Mesothelial cell of epicardium (in vitro differentiated cells): ENCODE measurements at places on chromosomes 6 and 20.

GRCh38 chr6:36725581-36725980, 28.0 kb downstream of the RAB44 start:
- DNase-seq: no peak

DNA sequence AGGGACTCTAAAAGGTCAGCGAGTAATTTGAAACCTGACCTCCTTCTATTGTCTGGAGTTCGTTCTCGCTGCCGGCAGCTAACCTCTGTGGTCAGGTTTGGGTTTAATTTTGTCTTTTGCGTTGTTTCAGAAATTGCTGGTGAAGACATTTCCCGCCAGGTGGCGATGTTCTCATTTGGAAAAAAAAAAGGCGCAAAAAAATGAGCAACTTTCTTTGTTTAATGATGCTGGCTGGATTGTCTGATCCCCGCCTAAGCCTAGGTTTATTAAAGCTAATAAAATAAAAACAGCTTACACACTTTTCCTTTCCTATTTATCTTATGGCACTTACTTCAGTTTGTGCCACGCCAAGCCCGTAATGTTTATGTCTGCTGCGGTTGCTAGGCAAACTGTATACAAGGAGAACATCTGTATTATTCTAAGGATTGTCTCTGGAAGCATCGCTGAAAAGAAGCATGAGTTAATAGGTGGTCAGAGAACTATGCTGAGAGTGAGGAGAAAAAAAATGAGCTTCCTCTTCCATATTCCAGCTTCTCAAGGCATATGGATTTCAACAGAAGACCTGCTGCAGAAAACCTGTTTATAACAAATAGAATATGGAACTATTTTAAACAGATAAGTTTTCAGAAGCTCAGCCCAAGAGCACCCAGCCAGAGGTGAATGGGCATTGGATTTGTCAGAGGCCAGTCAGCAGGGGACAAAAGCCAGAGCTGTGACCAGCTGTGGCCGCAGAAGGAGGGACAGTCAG, 205.7 kb downstream of the DOK5 start:
- DNase-seq: peak; percentile 62

GRCh38 chr20:58978351-58979190, 2.5 kb upstream of the NELFCD start:
- DNase-seq: no peak

DNA sequence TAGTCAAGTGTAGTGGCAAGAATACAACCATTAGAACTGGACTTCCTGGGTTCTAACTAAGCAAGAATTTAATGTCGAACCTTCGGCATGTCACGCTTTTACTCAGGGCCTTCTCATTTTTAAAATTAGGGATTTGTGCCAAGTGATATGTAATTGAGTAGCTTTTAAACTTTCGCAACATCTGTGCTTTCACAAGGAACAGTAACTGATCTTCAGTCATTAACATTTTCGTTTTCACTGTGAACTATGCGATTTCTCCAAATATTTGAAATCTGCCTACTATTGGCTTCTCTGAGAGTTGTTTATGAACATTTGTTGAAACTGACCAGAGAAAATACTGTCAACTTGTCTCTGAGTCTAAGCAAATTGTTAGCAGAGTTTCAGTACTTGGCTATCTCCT, 27.6 kb downstream of the GRM1 start:
- DNase-seq: no peak

DNA sequence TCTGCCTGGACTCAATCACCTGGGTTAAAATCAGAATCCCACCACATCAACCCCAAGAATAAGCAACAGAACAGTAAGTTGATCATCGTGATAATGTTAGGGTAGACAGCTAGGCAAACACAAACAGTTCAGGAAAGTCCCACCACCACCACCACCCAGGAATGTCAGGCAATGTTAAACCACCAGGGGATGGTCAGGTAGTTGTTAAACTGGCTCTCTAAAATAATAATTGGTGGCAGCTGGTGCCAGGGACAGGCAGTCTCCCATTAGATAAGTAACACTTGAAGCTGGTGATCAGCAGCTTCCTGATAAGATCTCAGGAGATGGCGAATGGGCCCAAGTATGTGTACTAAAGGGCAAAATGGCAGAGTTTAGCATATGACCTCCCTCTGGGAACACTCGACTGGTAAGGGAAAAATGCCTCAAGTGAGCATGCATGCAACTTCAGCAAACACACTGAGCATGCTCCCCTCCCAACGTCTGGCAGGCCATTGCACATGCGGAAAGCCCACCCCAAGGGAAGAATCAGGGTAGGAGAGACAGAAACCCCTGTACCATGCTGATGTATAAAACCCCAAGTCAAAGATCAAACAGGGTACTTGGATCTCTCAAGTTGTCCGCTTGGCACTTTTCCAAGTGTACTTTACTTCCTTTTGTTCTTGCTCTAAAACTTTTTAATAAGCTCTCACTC, 66.6 kb downstream of the IPCEF1 start:
- no peak for DNase-seq

GRCh38 chr20:48395816-48396546, 431.8 kb downstream of the PREX1 start:
- no peak for DNase-seq

DNA sequence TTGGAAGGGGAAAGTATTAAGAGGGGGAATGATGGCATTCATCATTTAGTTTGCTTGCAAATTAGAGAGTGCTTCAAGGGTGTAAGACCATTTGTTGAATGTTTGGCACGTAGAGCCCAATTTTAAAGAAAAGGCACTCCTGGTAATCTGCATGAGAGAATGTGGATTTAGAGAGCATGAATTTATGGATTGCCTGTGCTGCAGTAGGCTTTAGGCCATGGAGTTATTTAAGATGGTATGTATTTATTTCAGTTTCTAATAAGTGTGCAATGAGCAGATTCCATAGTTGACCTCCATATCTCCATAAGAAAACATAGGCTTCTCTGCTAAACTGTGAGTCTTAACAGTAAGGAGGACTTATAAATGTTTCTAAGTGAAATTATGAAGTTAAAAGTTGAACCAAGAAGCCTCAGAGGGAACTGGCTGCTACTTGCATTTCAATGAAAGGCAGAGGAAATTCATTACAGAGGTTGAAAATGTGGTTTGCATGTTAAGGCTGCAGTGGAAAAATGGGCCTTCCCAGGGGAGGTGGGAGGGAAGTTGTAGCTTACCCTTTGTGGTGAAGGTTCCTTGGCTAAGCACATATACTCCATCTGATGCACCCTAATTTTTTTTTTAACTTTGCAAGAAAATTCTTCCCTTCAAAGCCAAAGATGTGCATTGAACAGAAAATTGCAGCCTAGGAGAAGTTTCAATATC, 134.2 kb downstream of the CARMIL1 start:
- no peak for DNase-seq
